ENCODE measurements at places on chromosomes 7 and 10.

GRCh38 chr10:57579926-57580325 is 687.8 kb downstream of the IPMK start:
- DNase-seq, result no peak

DNA sequence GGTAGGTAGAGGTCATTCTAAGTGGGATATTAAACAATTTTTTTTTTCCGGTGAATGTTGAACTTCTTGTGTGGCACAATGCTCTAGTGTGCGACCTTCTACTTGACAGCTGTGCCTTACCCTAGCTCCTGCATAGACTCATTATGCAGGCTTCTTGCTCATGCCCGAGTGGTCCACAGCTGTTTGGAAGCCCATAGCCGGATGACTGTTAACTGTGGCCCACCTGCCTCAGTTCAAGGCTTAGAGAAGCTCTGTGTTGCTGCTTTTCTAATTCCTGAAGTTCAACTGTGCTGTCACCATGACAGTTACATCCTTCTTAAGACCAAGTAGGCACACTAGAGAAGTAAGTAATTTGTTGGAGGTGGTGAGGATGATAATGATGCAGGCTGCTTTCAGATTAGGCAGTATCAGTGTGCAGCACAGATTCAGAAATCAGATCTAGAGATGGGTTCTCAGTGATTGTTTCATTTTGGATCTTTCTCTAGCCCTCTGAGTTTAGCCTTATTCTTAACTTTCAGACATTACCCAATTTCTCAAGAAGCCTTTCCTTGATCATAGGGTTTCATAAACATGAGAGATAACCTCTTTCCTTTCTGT is 278.4 kb downstream of the PHF14 start:
- DNase-seq, result no peak

- no peak for DNase-seq
Observed at GRCh38 chr10:59433720-59434428, 71.5 kb upstream of the FAM13C start.

DNA sequence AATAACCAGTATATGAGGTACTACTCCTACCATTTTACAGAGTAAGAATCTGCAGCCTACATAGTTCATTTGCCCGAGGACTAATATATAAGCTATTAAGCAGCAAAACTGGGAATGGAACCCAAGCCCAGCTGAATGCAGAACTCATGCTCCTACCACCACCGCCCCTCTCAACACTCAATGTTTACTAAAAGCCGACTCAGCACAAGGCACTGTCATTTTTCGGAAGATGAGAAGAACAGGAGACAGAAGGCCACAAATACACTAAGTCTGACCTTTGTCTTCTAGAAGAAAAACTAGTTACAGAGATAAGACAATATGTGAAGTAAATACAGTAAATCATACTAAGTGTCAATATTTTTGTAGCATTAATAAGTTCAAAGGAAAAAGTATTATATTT is 40.6 kb upstream of the SLIT1 start:
- no peak for DNase-seq

DNA sequence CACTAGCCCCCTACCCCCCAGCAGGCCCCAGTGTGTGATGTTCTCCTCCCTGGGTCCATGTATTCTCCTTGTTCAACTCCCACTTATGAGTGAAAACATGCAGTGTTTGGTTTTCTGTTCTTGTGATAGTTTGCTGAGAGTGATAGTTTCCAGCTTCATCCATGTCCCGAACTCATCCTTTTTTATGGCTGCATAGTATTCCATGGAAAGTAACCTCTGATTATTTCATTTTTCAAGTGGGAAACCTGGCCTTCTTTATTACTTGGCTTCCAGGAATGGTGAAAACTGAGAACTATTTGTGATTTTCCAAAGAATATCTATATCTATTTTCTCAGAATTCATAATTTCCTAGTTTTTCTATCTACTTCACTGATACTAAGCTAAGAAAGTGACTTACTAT is 235.0 kb downstream of the MTERF1 start:
- DNase-seq, result no peak

DNA sequence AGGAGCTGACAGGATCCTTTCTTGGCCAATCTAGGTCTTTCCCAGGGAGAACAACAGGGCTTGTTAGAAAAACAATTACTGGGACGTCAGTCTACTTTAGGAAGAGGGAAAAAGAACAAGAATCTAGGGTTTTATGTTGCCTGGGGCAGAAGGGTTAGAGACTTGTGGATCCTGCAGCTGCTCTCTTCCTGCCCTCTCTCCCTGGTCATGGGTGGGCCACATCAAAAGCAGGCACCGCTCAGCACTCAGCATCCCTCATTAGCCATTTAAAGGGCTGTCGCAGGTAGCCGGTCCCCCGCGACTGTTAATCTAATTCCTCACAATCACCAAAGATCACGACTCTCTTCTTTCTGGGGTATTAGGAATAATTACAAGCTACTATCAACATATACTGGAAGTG is 631.9 kb downstream of the CALN1 start:
- no peak for DNase-seq

- DNase-seq, result no peak
Observed at GRCh38 chr7:41198502-41198901, 504.4 kb downstream of the INHBA start.

DNA sequence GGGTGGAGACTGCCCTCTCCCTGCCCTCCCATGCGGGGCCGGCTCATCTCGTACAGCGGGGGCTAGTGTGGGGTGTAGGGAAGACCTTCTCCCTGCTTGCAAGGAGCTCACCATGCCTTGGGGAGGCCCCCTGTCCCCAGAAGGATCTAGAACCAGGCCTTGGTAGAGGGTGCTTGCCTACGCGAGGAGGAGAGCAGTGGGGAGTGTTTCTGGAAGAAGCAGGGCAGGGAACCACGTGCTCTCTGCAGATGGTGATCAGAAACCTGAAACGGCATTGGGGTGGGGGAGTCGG is 2.7 kb downstream of the MAFK start:
- no peak for DNase-seq

DNA sequence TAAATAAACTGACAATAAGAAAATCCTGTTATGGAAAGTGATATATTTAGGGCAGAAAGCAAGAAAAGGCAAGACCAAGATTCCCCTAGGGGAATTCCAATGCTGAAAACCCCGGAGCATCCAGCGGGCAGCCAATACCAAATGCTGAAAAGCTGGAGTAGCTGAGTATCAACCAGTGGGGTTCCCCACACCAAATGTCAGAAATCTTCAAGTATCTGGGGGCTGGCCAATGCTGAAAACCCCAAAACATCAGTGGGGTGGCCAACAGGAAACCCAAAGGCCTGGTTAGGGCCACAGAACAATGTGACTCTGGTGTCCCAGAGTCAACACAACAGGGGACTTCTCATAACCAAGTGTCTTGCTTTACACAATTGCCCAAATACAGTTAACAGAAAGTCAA is 271.8 kb upstream of the CACNA2D1 start:
- DNase-seq, result no peak

DNA sequence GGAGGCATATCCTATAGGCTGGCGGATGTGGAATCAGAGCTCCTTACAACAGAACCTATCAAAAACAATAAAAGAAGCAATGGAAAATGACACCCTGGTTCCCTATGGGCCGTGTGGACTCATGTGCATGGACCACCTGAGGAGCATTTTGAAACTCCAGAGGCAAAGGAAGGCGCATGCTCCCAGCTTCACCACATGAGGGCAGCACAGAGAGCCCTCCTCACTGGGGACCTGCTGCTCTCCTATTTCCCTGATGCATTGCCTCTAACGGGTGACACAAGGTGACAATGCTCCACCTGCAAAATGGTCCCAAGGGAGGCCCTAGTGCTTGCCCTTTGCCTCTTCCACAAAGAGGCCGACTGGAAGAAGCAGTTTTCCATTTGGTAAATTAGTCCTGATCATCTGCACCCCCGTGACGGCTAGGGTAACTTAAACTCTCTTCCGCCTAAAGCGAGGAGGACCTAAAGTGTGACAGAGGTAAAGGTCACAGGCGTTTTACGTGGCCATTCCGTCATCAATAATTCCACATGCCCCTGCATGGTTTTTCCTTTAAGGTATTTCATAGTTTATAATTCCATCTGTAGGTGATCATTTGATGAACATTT is 67.7 kb downstream of the GPAM start:
- no peak for DNase-seq

- no peak for DNase-seq
Observed at GRCh38 chr7:519484-520390, at the start of gene PDGFA. PDGFA (minus strand) TSS chr7:519846; CDS start chr7:519001, 845 bp downstream.

- DNase-seq, result no peak
Observed at GRCh38 chr7:37433166-37433565, 15.5 kb downstream of the ELMO1 start.

- DNase-seq, result no peak
Observed at GRCh38 chr10:14362104-14362503, 31.4 kb upstream of the FRMD4A start.

DNA sequence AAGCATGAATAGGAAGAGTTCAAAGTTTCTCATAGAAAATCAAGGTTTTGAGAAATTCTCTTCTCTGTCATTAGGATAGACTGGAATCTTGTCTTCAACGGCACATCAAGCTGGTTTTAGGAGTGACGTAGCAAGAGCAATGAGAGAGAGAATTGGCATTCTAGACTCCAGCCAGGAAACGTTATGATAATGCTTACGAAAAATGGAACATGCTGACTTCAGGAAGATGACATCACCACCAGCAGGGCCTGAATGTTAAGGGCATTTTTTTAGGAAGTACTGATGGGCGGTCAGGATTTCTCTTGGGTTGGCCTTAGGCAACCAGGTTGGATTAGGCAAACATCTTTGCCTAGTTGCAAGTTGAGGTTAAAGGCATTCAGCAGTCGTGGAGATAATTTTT is 213.2 kb upstream of the CTBP2 start:
- DNase-seq, result no peak

GRCh38 chr7:111513566-111513965 is 48.7 kb downstream of the IMMP2L start:
- DNase-seq, result no peak

DNA sequence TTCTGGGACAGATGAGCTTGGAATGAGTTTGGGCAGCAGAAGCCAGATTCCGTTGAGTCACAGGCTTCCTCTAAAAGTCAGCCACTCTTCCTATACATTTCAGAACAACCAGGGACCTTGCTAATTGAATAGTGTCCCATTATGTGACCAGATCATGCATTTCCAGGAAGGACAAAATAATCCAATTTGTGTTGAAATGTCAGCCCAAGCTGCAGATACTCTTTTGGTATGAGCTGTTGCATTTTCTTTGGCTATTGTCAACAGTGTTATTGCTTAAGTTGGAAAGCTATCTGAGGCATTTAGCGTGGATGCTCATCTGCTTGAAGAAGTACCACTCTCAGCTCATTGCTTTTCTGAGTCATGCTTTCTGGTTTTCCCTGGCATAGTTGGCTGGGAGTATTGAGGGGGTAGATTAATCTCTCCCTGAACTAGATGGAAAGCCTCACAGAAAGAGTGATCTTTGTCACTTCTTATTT is 223.7 kb upstream of the HABP2 start:
- DNase-seq, result no peak

- no peak for DNase-seq
Observed at GRCh38 chr10:103849880-103850571, 5.3 kb downstream of the SH3PXD2A start.

DNA sequence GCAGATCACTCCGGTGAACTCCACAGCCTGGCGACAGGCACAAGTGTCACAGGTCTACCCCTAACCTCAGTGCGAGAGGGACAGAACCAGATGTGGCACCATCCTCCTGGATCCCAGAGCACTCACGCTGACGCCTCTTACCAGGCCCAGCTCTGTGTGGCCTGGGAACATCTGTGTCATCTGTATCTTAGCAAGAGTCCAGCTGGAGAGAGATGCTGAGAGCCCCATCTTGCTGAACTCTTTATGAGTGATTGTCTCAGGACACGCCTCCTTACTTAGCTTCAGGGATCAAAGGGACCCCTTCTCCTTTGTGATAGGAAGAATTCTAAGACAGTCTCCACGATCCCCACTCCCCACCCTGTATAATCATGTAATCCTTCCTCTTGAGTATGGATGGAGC is 10.0 kb upstream of the PROSER2 start:
- DNase-seq, result no peak

DNA sequence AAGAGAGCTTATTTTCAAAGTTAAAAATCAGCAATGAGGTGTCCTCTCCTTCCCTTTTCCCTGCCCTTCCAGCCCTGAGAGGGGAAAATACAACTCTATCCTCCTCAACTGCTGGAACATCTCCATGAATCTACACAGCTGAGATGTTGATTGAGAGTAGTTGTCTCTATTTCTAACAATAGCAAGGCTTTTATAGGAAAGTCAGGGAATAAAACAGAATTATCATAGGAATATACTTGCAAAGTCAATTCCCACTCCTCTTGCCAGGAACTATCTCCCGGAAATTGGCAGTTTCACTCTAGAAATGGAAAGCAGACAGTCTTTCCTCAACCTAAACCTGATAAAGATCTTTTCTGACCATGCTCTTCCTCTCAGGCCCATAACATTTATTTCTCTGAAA is 8.8 kb downstream of the HGF start:
- DNase-seq, result no peak

- DNase-seq, result no peak
Observed at GRCh38 chr7:20721086-20721810, 65.4 kb downstream of the SP8 start.

DNA sequence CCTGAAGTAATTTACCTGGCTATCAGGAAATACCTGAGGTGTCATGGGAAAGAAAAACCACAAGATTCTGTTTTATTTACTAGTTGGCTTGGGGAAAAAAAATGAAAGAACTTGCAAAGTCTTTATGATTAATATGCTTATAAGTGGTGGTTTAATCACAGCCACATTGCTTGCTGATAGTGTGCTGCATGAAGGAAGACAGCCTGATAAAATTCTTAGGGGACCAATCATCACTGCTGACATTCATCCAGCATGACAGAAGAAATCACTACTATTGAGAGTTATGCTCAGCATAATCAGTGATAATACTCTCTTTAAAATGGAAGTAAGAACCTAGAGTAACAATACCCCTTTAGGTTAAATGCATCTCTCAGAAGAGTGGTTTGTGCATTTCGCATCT is 150.2 kb upstream of the LRRN3 start:
- no peak for DNase-seq

- no peak for DNase-seq
Observed at GRCh38 chr7:105935250-105935649, 27.8 kb upstream of the CDHR3 start.

GRCh38 chr7:79352323-79352722 is 101.1 kb downstream of the MAGI2 start:
- no peak for DNase-seq

DNA sequence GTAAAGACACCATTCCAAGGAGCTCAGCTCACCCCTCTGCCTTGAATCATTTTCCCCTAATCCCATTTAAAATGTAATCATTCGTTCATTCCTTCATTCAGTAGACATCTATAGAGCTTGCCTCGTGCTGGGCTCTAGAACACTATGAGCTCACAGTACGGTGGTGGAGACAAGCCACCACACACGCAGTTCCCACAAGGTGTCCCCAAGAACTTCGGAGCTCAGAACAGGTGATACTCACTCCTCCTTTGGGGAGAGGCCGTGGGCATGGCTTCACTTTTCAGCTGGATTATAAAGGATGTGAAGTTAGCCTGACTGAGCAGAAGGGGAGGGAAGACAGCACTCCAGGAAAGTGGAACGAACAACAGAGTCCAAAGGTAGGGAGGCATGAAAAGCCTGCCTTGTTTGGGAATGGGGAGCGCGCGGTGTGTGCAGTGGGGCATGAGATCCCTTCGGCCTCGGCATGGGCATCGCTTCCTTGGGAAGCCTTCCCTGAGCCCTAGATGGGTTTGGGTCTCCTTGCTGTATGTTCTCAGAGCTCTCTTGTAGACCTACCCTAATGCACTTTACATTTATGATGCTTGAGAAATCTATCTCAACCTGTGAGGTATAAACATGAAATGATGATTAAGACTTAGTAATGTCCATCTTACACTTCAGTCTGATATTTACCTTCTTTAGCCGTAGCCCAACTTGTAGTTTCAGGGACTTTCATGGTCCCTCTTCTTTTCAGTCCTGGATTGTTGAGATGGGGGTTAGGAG is 809 bp upstream of the OGA start:
- DNase-seq, result no peak
